ENCODE measurements at places on chromosomes 2 and 18.

DNA sequence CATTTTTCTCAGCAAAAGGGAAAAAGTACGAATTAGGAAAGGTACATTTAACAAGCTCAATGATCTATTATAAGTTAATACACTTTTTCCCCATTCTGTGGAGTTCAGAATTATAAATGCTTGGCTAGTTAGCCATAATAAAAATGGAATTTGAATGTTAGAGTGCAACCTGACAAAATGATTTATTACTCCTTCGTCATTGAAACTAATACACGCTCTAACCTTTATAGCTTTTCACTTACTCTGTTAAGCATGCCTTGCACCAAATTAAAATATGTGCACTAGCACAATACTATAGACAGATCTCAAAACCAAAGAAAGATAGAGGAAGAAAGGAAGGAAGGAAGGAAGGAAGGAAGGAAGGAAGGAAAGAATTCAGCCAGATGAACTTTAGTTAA, 46.1 kb upstream of the FRZB start:
- DNase-seq, result no peak

- DNase-seq, result no peak
These were observed 32.3 kb downstream of the MAP3K2 start for GRCh38 chr2:127355407-127356008.

DNA sequence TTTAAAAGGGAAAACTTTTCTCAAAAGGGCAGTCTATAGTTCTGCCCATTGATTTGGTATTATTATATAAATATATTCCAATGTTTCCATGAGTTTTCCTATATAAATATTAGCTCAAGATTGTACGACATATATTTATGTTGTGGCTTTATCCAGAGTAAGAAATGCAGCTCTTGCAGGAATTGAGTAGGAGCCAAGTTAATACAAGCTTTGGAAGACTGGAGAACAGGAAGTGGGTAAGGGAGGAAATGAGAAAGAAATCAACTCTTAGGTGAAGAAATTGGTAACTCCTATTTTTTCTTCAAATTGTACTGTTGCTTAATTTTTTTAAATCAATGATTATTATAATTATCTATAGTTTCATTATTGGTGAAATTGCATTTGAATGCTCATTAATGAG, 105.4 kb upstream of the FAM117B start:
- DNase-seq, result no peak

DNA sequence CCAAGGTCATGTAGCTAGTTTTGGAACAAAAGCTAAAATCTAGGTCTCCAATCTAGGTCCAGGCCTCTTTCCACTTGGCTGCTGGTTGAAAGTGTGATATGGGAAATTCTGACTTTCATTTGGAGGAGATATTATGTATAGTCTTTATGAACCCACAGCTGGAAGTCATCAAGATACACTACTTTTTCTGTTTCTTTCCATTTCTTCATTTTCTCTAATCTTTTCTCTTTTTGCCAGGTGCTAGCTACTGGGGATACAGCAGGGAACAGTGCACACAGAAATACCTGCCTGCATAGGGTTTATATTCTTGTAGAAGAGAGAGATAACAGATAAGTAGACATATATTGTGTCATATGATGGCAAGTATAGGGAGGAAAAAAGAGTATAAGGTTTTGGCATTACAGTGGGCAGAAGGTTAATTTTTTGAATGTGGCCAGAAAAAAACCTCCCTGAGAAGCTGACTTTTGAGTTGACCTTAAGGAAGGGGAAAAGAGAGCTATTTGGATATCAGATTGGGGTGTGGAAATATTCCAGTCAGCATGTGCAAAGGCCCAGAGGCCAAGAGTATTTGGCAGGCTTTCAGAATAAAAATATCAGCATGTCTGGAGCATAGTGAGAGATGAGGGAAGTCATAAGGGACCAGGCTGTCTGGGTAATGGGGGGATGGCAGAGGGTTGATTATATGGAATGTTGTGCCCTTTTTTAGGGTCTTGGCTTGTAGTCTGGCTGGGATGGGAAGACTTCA, 15.6 kb downstream of the IL1R1 start:
- no peak for DNase-seq

DNA sequence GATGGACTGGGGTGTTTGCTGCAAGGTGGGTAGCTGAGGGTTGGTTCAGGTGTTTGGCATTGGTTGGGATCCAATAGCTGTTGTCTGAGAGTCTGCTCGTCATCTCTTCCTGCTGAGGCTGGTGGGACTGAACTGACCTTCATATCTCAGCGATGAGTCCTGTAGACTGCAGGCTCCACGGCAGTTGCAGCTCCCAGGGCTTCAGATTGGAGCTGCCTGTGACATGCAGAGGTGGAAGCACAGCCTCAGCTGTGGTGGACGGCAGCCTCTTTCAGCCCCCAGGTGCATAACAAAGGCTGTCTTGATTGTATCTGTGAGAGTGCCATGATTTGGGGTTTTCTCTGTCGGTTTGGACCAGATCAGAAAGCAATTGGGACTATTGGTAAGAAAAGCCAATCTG, 3.9 kb upstream of the IL1R2 start:
- DNase-seq, result no peak

DNA sequence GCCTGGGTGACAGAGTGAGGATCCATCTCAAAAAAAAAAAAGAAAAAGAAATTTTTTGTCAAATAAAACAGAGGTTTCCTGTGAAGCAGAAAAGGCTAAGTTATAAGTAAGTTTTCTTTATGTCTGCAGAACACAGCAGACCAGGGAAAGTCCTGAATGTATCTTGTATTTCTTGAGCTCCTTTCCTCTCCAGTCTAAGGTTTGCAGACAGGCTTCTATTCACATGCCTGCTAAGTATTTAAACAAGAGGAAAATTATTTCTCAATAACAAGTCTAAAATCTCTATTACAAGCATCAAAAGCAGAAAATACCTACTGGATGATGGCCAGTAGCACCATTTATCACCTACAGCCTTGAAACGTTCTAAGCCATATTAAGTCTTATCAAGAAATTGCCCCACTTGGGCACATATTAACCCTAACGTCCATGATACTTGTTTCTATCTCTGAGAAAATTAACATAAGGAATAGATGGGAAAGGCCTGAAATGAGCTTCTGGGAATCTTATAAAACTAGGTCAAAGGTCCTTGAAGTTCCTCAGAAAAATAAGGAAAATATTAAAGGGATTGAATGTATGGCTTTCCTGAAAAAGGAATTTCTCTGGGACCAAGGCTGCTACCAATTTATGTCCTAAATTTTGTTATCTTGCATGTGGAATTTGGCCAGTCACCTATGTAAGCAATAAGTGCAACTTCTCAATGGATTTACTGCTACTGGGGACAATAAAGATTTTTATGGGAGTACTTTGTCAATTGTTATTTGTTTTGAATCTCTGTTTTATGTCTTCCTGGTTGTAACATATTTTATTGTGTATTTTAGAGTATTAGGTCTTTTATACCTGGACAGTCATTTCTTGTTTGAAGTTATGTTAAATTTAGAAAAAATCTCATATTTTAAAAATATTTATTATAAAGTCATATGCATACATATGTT, 3.0 kb upstream of the REG1A start:
- DNase-seq, result no peak

GRCh38 chr18:48184118-48184517, 225.1 kb downstream of the ZBTB7C start:
- DNase-seq, result no peak

DNA sequence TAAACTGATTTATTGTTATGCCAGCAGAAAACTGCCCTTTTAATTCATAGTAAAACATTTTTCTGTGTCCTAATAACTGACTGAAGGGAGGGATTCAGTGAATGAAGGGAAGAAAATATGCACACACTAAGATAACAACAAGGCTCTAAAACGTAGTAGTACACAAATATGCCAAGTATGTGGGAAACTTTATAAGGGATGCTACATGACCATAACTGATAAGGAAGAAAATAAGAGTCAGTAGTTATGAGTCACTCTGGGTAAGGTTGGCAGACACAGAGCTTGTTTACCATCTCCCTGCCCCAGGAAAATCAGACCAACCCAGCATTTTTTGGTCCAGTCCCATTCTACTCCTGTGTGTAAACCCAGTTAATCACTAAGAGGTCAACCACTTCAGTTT, 124.2 kb downstream of the RPRM start:
- no peak for DNase-seq

DNA sequence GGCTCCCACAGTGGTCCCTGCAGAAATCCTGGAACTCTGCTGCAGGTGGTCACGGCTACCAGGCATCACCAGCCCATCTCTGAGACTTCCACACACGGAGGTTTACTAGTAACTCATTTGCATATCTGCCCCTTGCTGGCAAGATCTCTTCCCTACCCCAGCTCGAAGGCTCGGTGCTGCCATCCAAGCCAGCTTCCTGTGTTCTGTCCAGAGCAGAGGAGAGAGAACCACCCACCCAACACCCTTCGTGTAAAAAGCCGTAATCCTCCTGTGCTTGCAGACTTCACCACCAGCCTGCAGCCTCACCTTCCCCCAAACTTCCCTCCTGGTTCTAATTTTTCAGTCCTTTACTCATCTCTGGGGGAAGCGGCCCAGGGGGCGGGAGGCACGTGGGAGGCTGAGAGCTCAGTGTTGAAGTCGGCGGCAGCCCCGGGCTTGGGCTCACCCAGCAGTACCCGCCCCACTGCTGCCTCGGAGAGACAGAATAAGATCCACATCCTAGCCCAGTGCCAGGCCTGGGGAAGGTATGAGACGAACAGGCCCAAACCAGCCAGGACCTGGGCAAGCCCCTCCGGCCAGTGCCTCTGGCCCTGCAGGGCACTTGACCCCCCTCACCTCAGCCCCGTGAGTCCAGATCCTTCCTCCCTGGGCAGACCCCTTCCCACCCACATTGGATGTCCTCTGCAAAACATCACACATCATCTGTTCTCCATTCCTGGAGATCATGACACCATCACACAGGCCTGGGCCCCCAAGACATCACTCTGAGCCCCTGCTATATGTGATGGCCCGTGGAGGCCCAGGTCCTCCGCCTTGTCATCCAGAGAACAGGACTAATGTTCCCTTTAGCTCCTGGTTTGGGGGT, 145.8 kb upstream of the ID2 start:
- DNase-seq, result no peak

- DNase-seq, result no peak
These were observed 2.4 kb upstream of the MRPL53 start for GRCh38 chr2:74474899-74475298.

All from NCI-H2081 treated with DMSO at 0.1 percent for 48 hours (cell line).